ENCODE measurements at places on chromosomes 2 and 18. TPM values are rescaled to one million over a fixed set of nuclear protein-coding genes. Genes with fewer than 3 reads are reported as not detected.

GRCh38 chr2:171136024-171136423 lies 24.7 kb downstream of the TLK1 start:
- DNase-seq = no peak

GRCh38 chr2:237743561-237744269 lies 54.9 kb upstream of the RBM44 start:
- no peak for DNase-seq

Gene ADD2
- total RNA-seq = 45.3 TPM

DNA sequence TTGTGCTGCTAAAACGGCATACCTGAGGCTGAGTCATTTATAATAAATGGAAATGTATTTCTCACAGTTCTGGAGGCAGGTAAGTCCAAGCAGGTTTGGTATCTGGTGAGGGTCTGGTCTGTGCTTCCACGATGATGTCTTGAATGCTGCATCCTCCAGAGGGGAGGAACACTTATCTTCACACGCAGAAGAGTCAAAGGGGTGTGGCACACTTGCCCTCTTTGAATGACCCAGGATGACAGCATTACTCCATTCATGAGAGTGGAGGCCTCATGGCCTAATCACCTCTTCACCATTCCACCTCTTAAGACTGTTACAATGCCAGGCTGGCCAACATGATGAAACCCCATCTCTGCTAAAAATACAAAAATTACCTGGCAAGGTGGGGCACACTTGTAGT lies 61.0 kb downstream of the NCAPH start:
- DNase-seq = no peak

Gene CLASP1
- total RNA-seq = 75.5 TPM

DNA sequence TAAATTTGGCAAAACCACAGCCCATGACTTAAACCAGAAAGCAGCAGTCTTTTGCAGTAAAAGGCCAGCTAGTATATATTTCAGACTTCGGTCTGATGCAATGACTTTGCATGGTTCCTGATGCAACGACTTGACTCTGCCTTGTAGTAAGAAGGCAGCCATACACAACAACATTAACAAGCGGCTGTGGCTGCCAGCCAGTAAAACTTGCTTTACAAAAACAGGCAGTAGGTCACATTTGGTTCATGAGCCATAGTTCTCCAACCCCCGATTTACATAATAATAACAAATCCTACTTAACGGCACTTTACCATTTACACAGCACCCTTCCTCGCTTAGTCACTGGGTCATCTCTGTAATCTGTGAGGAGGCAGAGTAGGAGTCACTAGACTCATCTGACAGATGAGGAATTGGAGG lies 410.3 kb downstream of the LRATD1 start:
- no peak for DNase-seq
